ENCODE measurements at places on chromosomes 12 and 14. TPM values are rescaled to one million over a fixed set of nuclear protein-coding genes. Genes with fewer than 3 reads are reported as not detected.

The KCNMB4 gene
- 4.5 TPM for total RNA-seq

The CLEC2B gene
- total RNA-seq, result 24.8 TPM

The C1QL4 gene
- total RNA-seq, result not detected

The RFX4 gene
- total RNA-seq, result not detected

The EPYC gene
- total RNA-seq, result not detected

The ADAM20 gene
- 1.5 TPM for total RNA-seq

DNA sequence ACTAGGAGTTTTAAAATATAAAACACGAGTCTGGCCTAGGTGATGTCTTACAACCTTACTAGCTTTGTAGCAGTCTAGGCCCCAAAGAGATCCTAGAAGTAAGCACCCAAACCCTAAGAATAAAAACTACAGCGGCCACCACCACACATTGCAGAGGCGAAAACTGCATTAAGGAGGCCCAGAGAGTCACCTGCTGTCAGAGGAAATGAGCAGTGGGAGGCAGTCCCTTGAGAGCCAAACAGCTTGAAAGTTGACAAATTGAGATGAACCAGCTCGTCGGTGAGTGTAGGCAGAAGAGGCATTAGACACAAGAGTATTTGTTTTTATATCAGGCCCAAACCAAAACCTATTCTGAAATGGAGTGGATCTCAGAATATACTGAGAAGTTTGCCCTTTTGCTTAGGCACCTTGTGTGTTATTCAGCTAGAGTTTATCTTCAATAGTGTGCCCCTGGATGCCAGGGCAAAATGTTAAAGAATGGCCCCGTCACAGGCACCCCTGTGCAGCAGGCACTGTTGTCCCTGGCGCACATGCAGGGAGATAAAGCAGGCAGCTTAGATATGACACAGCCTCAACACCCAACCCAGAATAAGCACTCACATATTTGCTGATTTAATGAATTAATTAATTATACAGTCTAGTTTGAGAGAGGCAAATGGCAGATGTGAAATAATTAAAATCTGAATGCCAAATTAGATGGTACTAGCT, 56.7 kb downstream of the TTC7B start:
- no peaks in the 10 kb centered on the region for H3K36me3 ChIP-seq
- no peaks in the 10 kb centered on the region for H3K27me3 ChIP-seq
- H3K4me3 ChIP-seq, result peak overlapping the region; percentile 59
- H3K27ac ChIP-seq, result no peak overlapping the region

- H3K36me3 ChIP-seq, result no peaks in the 10 kb centered on the region
- DNase-seq, result no peak
- no peak overlapping the region for H3K27ac ChIP-seq
- no peak overlapping the region for H3K4me3 ChIP-seq
Measured at GRCh38 chr12:101564912-101565311, 29.9 kb upstream of the MYBPC1 start.

- H3K27ac ChIP-seq, result peak overlapping the region; percentile 87
- no peaks in the 10 kb centered on the region for H3K27me3 ChIP-seq
- peak; percentile 91 for DNase-seq
- peak overlapping the region; percentile 93 for H3K4me3 ChIP-seq
- peaks cover 52% of the 10 kb centered on the region for H3K4me1 ChIP-seq
- H3K36me3 ChIP-seq, result no peaks in the 10 kb centered on the region
Measured at GRCh38 chr14:104687601-104688504, 1.6 kb upstream of the INF2 start.

- peaks cover 58% of the 10 kb centered on the region for H3K36me3 ChIP-seq
- no peaks in the 10 kb centered on the region for H3K27me3 ChIP-seq
- no peak for DNase-seq
- H3K4me3 ChIP-seq, result no peak overlapping the region
Measured at GRCh38 chr14:55684956-55685584, 105.1 kb downstream of the KTN1 start.

GRCh38 chr12:121939186-121939585, 20.8 kb downstream of the CFAP251 start:
- no peak overlapping the region for H3K27ac ChIP-seq
- no peaks in the 10 kb centered on the region for H3K36me3 ChIP-seq
- H3K4me1 ChIP-seq, result no peaks in the 10 kb centered on the region
- DNase-seq, result no peak
- H3K4me3 ChIP-seq, result no peak overlapping the region

DNA sequence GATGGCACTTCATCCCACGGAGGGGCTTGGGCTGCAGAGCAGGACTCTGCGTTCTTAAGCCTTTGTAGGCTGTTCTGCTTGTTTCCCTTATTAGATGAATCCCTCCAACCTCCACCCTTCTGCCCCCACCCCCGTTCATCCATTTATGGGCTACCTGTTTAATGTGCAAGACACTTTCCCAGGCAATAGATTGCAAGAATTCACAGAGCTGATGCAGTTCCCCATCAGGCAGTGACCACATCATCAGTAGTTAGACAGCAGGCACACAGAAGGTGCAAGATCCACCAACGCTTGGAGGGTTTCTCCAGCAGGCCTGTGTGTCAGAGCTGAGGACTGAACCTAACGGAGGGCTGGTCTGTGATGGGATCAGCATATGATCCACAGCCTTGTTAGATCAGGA, 1.2 kb upstream of the C1R start:
- peaks cover 7% of the 10 kb centered on the region for H3K4me1 ChIP-seq
- H3K27me3 ChIP-seq, result no peaks in the 10 kb centered on the region
- H3K27ac ChIP-seq, result peak overlapping the region; percentile 78
- no peak for DNase-seq
- H3K4me3 ChIP-seq, result no peak overlapping the region
- peaks cover 26% of the 10 kb centered on the region for H3K36me3 ChIP-seq

DNA sequence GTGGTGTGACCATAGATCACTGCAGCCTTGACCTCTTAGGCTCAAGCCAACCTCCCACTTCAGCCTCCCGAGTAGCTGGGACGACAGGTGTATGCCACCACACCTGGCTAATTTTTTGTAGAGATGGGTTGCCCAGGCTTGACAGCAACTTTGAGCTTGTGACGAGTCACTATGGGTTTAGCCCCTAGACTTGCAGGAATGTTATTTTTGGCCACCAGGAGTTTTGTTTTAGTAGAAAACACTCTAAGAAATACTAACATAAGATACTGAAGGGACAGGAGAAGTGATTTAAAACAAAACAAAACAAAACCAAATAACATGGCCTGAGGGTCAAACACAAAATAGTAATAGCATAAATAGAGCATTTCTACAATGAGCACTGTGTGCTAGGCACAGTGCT, 26.4 kb downstream of the SETD3 start:
- no peaks in the 10 kb centered on the region for H3K4me1 ChIP-seq
- no peak overlapping the region for H3K27ac ChIP-seq
- H3K27me3 ChIP-seq, result no peaks in the 10 kb centered on the region
- no peak for DNase-seq
- no peak overlapping the region for H3K4me3 ChIP-seq
- peaks cover 98% of the 10 kb centered on the region for H3K36me3 ChIP-seq

DNA sequence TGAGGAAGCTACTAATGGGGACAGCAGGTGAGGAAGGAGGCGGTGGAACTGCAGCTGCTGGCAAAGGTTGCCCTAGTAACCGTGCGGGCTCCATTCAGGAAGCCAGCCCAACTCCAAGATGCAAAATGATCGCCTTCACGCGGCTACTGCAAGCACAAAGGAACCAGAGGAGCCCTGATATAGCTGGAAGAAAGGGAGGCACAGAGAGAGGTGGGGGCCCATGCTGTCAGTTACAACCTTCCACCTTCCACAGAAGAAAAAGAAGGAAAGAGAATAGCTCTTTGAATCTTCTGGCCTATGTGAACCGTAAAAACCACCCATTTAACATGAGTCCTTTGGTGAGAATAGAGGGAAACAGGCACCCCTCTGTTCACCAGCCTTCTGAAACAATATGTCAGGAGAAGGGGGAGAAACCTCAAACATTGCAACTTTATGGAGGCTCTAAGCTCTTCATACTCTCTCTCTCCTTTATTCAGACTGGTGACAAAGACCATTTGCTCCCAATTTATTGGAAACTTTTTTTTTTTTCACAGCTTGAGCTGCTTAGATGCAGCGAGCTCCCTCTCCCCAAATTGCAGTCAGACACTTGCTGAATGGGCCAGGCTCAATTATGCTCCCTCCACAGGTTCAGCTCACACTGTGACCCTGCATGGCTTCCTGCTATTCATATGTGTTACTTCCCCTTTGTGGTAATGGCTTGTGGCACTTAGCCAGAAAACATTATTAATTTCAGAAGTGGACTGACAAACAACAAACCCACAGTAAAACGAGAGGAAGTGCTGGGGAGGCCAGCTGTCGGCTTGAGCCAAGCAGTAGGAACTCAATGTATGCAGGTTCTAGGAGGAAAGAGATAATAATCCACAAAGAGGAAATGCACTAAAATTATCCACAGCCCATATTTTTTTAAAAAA, 6.2 kb downstream of the DUSP6 start:
- H3K27me3 ChIP-seq, result no peaks in the 10 kb centered on the region
- peak; percentile 80 for DNase-seq
- peak overlapping the region; percentile 89 for H3K4me3 ChIP-seq
- H3K4me1 ChIP-seq, result peaks cover 52% of the 10 kb centered on the region
- peak overlapping the region; percentile 99 for H3K27ac ChIP-seq

GRCh38 chr12:94012590-94012989, 135.8 kb upstream of the PLXNC1 start:
- no peak for DNase-seq
- no peaks in the 10 kb centered on the region for H3K4me1 ChIP-seq
- no peak overlapping the region for H3K4me3 ChIP-seq
- H3K27me3 ChIP-seq, result no peaks in the 10 kb centered on the region
- H3K27ac ChIP-seq, result no peak overlapping the region
- no peaks in the 10 kb centered on the region for H3K36me3 ChIP-seq

GRCh38 chr12:59375633-59376032, 220.2 kb upstream of the SLC16A7 start:
- no peak overlapping the region for H3K27ac ChIP-seq
- no peak overlapping the region for H3K4me3 ChIP-seq
- no peaks in the 10 kb centered on the region for H3K27me3 ChIP-seq
- DNase-seq, result no peak

- no peaks in the 10 kb centered on the region for H3K27me3 ChIP-seq
- DNase-seq, result no peak
- H3K4me3 ChIP-seq, result no peak overlapping the region
- H3K36me3 ChIP-seq, result no peaks in the 10 kb centered on the region
- peaks cover 6% of the 10 kb centered on the region for H3K4me1 ChIP-seq
Measured at GRCh38 chr14:98069712-98070171, 1202.3 kb downstream of the BCL11B start.

DNA sequence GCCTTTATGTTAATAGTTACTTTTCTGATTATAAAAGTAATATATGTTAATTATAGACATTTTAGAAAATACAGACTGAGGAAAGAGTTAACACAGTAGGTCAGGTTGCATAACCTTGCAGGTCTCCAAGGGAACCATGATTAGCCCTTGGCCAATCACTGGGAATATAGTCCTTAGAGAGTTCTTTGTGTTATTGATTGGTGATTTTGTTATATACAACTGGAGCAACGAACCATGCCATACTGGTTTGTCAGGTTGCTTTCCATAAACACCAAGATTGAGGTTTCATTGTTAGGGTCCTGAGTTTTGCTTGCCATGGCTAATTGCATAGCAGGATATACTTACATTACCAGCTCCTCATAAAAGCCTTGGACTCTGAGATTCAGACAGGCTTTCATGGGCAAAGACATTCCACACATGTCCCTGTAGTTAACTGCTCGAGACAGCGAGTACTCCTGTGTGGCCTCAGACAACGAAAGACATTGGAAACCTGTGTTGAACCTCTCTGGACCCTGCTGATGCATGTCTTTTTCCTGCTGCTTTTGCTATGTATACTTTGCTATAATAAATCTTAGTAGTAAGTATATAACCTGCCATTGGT, 33.7 kb downstream of the MAPK1IP1L start:
- H3K4me1 ChIP-seq, result peaks cover 11% of the 10 kb centered on the region
- no peak for DNase-seq
- H3K27ac ChIP-seq, result no peak overlapping the region
- H3K27me3 ChIP-seq, result no peaks in the 10 kb centered on the region

DNA sequence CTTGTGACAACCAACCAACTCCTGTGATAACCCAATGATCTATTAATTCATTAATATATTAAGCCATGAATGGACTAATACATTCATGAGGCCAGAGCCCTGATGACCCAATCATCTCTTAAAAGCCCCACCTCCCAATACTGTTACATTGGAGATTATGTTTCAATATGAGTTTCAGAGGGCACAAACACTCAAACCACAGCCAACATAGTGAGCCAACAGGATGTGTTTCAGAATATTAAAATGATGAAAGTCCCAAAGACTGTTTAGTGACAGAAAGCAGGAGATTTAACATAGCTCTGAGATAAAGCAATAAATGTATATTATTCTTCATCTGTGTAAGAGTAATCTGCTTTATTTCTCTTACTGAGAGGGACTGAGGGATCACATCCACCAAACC, 71.7 kb downstream of the PTPRO start:
- H3K36me3 ChIP-seq, result no peaks in the 10 kb centered on the region
- H3K27me3 ChIP-seq, result no peaks in the 10 kb centered on the region
- no peak for DNase-seq
- H3K4me1 ChIP-seq, result no peaks in the 10 kb centered on the region
- no peak overlapping the region for H3K4me3 ChIP-seq

Measured in lower lobe of right lung (tissue), 2 donors.